ENCODE measurements at places on chromosomes 5 and 9.
A peak's percentile ranks its signal among the peaks of the same experiment; 100 is the strongest.

DNA sequence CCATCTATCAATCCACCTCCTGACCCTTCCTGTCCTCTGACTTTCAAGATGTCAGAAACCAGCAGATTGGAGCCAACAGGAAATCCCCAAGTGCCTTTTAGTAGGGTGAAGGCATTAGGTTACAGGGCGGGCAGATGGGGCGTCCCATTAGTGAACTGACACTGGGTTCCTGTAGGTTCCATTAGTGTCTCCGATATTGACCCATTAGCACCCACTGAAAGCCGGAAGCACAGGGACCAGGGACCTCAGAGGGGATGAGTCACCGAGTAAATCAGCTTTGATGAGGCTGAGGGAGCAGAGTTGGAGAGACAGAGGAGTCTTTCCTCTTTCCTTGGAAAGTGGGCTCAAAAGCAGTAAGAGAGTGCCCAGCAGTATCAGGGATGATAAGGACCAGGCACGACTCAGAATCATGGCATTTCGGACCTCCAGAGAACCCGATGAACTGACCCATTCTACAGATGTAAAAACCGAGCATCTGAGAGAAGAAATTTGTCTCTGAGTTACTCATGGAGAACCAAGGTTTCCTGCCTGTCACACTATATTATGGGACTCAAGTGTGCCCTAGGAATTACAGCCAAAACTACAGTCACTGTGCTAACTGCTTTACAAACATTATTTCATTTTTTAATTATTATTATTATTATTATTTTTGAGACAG, 47.2 kb upstream of the FABP6 start:
- no peak for DNase-seq

- no peak for DNase-seq
These were observed 6.1 kb upstream of the TMEM252 start for GRCh38 chr9:68546596-68547390.

DNA sequence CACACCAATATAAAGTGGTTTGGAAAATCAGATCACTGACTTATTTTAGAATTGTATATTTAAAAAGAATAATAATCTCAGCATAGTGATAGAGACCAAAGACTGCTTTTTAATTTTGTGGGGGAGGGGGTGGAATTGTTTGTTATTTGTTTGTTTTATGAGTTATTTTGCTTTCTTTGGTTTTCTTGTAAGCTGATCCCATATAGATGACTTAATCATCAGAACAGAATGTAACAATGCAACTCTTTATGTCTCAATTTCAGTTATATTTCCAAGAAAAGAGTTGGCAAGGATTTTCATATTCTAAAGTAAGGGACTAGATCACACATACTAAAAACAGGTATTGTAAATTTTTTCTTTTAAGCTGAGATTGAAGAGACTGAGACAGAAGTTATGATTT, 984.9 kb downstream of the TLE4 start:
- no peak for DNase-seq

- DNase-seq, result no peak
These were observed 62.6 kb downstream of the SEMA5A start for GRCh38 chr5:9483243-9483642.

DNA sequence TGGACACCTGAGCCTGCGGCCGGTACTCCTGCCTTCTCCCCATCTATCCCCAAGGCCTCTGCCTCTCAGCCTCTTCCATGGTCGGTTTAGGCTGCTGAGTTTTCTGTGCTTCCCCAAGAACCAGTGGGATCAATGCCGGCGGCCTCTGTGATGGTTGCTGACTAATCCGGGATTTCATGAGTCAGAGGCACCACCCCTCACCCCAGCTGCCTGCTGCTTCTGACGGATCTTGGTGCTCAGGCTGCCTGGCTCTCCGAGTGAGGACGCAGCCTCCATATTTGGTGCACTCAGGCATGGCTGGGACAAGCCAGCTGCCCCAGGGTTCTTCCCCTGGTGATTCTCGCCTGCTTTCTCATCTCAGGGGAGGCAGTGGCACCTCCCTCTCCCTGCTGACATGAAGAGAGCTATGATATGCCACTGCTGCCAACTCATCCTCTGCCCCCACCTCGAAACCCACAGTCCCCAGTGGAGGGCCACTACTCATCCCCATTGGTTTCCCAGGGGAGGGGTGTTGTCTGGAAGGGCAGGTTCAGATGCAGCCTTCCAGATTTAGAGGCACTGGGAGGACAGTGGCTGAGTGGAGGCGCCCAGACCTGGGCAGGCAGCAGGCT, 3.3 kb upstream of the MAN1B1 start:
- DNase-seq, result peak; percentile 89

- DNase-seq, result peak; percentile 39
These were observed 15.4 kb downstream of the CCL28 start for GRCh38 chr5:43396762-43397304.

DNA sequence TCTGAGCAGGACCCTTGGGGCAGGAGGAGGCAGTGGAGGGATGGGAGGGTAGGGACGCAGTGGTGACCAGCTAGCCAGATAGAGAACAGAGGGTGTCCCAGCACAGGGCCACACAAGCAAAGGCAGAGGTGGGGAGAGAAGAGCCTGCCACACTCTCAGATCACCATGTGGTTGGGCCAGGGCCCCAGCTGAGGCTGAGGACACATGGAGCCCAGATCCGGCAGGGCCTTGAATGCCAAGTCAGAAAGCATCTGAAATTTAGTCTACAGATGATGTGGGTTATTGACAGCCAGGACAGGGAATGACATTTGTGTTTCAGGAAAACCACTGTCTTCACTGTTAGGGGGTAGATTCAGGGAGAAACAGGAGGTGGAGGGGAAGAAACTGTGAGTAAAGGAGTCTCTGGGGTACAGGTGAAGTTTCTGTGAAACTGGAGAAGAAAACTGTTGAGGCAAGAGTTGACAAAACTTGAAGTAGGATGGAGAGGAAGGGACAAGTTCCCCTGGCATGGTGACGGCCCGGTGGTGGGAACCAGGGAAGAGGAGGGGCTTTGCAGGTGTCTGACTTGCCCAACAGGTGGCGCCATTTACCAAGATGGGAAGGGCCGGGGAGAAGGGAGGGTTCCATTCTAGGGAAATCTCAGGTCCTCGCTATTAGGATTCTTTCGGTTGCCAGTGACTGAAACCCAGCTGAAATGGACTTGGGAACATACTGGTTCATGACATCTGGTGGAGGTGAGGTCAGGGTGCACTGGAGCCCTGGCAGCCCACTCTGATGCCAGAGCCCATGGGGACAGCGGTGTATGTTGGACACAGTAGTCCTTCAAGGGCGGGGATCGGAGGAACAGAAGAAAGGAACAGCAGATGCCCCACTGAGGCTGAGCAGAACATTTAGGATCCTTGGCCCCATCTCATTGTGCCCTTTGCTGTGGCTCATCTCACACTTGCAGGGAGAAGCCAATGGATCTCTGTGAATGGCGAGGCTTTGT, 100.1 kb downstream of the KCNIP1 start:
- DNase-seq, result peak; percentile 51

DNA sequence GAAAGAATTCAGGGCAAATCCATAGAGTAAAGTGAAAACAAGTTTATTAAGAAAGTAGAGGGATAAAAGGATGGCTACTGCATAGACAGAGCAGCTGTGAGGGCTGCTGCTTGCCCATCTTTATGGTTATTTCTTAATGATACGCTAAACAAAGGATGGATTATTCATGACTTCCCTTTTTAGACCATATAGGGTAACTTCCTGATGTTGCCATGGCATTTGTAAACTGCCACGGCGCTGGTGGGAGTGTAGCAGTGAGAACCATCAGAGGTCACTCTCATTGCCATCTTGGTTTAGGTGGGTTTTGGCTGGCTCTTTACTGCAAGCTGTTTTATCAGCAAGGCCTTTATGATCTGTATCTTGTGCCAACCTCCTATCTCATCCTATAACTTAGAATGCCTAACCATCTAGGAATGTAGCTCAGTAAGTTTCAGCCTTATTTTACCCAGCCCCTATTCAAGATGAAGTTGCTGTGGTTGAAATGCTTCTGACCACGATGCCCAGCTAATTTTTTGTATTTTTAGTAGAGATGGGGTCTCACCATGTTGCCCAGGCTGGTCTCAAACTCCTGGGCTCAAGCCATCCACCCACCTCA, 42.1 kb downstream of the RFK start:
- no peak for DNase-seq

GRCh38 chr9:114653556-114654159, 3.9 kb downstream of the TEX53 start:
- peak; percentile 78 for DNase-seq

DNA sequence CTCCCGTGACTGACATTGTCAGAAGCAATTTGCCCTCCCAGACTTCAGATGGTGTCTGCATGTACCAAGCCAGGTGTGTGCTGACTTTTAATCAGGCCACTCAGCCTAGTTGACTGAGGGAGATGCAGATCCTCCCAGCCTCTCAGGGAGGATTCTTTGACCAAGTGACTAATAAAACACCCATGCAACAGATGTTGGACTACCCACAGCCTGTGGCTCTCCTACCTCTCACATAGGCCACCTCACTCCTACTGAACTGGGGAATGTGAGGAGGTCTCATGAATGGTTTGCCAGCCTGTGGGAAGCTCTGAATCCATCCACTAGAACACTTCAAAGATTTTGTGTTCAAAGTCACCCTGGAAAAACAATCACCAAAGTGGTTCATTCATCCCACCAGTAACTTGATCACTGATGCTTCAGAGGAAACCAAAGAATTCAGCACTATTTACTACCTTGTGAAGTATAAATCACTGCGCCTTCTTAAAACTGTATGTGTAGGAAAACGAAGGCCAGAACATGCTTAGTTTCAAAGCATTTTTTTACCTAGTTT, 80.1 kb downstream of the ESM1 start:
- no peak for DNase-seq

DNA sequence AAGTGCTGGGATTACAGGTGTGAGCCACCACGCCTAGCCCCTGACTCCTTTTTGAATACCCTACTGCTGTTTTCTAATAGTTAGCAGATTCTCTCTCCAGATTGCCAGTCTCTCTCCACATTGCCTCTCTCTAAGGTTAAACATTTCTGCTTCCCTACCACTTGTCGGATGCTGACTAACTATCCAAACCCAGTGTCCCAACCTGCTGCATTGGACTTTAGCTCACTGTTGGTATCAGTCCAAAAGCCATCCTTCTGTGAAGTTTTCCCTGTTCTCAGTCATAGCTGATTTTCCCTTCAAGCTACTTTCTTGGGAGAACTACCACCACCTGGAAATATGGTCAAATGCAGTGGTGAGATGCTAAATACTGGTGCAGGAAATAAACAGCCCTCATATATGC, 48.7 kb downstream of the TLR4 start:
- DNase-seq, result no peak

DNA sequence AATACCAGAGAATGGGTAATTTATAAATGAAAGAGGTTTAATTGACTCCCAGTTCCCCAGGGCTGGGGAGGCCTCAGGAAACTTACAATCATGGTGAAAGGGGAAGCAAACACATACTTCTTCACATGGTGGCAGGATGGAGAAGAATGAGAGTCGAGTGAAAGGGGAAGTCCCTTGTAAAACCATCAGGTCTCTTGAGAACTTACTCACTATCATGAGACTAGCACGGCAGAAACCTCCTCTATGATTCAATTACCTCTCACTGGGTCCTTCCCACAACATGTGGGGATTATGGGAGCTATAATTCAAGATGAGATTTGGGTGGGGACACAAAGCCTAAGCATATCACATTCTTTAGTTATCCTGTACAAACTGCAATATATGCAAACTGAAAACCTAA, 609.4 kb downstream of the MTRR start:
- DNase-seq, result no peak

Measured in AG08395 (cell line).